ENCODE measurements at places on chromosomes 3 and 15.

- DNase-seq = no peak
Observed at GRCh38 chr3:172617976-172618375, 92.9 kb downstream of the NCEH1 start.

- DNase-seq = no peak
Observed at GRCh38 chr3:149892371-149892770, 78.3 kb downstream of the PFN2 start.

GRCh38 chr3:61848885-61849284, 287.5 kb downstream of the PTPRG start:
- no peak for DNase-seq

DNA sequence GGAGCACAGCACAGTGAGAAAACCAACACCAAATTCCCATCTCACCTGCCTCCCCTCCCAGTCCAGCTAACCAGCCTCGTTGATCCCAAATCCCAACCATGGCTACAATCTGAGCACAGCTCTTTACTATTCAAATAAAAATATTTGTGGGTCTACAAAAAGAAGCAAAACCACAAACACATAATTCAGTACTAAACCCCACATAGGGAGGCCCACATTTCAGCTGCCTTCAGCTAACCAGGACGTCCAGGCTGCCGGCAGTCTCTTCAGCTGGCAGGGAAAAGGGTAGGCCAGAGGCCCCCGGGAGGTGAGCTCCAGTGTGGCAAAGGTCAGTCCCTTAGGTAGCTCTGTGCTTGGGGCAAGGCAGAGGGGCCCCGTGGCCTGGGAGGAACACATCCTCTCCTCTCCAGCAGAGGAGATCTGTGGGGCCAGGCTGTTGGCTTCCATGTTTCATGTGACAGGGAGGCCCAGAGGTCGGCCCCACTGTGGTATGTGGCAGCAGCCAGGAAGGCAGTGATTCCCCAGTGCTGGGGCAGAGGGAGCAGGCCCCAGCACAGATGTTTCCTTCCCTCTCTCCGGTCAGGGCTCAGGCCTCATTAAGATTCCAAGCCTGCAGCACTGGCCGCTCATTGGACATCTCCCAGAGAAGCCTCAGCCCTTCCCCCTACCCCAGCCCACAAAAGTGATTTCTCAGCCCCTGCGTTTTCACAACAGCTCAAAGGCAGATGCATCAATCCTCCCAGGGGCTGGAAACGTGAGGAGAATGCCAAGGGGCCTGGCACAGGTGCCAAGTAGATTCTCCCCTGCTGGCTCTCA, 381.4 kb downstream of the NTRK3 start:
- DNase-seq = no peak

DNA sequence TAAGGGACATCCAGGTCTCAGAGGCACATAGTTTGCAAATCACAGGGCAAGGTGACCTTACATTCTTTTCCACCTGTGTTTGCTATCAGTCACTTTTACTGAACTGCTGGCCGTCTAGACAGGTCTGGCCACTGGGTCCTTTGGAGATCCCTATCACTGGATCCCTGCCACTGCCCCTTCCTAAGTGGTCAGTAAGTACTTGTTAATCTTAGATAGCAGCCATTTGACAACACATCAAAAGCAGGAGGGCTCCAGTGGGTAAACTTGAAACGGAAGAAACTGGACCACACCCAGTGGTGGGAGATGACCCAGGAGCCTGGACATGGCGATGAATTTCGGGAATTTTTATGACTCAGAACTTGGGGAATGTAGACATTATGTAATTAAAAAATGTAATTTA, 28.9 kb upstream of the RASGRP1 start:
- no peak for DNase-seq

DNA sequence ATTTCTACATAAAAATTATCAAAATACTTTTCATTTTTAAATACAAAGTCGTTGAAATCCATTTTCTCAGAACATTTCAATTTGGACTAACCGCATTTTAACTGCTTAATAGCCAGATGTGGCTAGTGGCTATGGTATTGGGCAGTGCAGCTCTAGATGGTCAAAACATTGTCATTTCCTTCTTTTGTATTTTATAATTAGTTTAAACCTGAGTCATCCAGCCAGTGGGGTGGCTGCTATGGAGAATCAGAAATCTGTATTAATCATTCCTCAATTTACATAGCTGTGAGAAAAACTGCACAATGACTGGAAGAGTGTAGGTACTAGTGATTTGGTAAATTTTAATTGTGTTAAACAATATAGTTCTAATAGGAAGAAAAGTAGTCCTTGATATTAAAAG, 245.3 kb downstream of the PDZRN3 start:
- no peak for DNase-seq
